ENCODE measurements at places on chromosomes 7 and 10.
A peak's percentile ranks its signal among the peaks of the same experiment; 100 is the strongest.

GRCh38 chr7:100353685-100354330 is 4.1 kb upstream of the PILRB start:
- no peak overlapping the region for H3K4me3 ChIP-seq
- no peak for DNase-seq
- peaks cover 80% of the 10 kb centered on the region for H3K36me3 ChIP-seq
- no peaks in the 10 kb centered on the region for H3K27me3 ChIP-seq
- H3K27ac ChIP-seq, result no peak overlapping the region

DNA sequence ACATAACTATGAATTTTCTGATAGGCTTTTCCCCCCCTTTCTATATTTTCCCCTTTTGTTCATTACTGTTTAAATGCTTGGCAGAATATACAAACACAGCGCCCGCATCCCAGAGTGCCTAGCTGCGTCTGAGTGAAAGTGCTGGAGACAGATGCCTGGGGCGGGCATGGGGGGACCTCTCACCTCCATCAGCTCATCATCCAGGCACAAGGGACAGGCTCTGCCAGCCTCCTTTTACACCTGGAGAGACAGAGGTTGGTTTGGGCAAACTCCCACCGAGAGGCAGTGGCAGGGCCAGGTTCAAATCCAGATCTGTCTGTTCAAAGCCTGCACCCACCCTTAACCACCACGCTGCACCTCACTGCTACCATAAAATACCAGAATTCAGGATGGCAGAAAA is 104.5 kb downstream of the FAM53B start:
- H3K27me3 ChIP-seq, result no peaks in the 10 kb centered on the region
- H3K36me3 ChIP-seq, result peaks cover 3% of the 10 kb centered on the region
- no peak overlapping the region for H3K4me3 ChIP-seq
- no peaks in the 10 kb centered on the region for H3K4me1 ChIP-seq
- DNase-seq, result no peak
- no peak overlapping the region for H3K27ac ChIP-seq

DNA sequence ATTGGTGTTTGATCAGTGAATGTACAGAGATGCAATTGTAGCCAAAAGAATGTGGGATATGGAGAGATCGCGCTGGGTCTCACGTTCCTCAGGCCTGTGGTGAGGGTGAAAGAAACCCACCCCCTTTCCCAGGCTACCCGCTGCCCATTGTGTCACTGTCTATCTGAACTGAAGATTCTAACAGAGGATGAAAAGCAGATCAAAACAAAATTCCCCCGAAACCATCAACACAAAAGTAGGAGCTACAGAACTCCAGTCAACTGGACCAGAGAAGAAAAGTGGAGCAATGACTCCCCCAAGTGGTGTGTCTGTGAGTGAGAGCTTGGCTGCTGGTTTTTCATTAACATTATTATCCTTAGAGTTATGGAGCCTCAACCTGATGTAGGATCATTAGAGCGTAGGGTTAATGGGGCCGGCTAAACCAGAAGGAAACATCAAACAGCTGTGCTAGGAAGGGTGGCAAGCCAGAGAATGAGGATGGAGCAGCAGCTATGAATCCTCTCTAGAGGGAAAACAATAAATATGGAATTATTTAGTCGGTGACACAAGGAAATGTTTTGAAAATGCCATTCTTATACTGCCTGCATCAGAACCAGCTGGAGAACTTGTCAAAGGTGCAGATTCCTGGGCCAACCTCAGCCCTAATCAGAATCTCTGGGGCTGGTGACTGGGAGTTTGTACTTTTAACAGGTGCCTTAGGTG is 38.3 kb downstream of the AKR1B1 start:
- H3K36me3 ChIP-seq, result no peaks in the 10 kb centered on the region
- H3K4me1 ChIP-seq, result peaks cover 50% of the 10 kb centered on the region
- H3K27ac ChIP-seq, result no peak overlapping the region
- no peaks in the 10 kb centered on the region for H3K27me3 ChIP-seq
- H3K4me3 ChIP-seq, result no peak overlapping the region

GRCh38 chr7:104679085-104679484 is 334.9 kb upstream of the KMT2E start:
- H3K27me3 ChIP-seq, result peaks cover 12% of the 10 kb centered on the region
- no peaks in the 10 kb centered on the region for H3K4me1 ChIP-seq
- DNase-seq, result no peak
- no peak overlapping the region for H3K4me3 ChIP-seq
- no peaks in the 10 kb centered on the region for H3K36me3 ChIP-seq

- H3K36me3 ChIP-seq, result no peaks in the 10 kb centered on the region
- no peak for DNase-seq
- H3K4me1 ChIP-seq, result peaks cover 47% of the 10 kb centered on the region
- H3K27me3 ChIP-seq, result no peaks in the 10 kb centered on the region
Observed at GRCh38 chr7:80637911-80638765, at the start of gene CD36. Gene CD36, plus strand, starts transcription at chr7:80638642. Its CDS starts 8,099 bp downstream, at chr7:80646741.

GRCh38 chr10:127148066-127148932 is 48.1 kb downstream of the INSYN2A start:
- no peak for DNase-seq
- no peak overlapping the region for H3K4me3 ChIP-seq
- 0 out of 2 replicates have a peak, but pooled peaks cover 5% of the 10 kb centered on the region for H3K4me1 ChIP-seq
- 0 out of 2 replicates have a peak, but pooled peaks cover 1% of the 10 kb centered on the region for H3K36me3 ChIP-seq
- no peak overlapping the region for H3K27ac ChIP-seq

- no peak overlapping the region for H3K27ac ChIP-seq
- DNase-seq, result no peak
- no peak overlapping the region for H3K4me3 ChIP-seq
- H3K27me3 ChIP-seq, result no peaks in the 10 kb centered on the region
- H3K36me3 ChIP-seq, result no peaks in the 10 kb centered on the region
- peaks cover 19% of the 10 kb centered on the region for H3K4me1 ChIP-seq
Observed at GRCh38 chr7:7662527-7662926, 22.0 kb downstream of the UMAD1 start.

GRCh38 chr7:5702876-5703571 is 78.4 kb downstream of the RNF216 start:
- no peak overlapping the region for H3K4me3 ChIP-seq
- H3K36me3 ChIP-seq, result peaks cover 50% of the 10 kb centered on the region
- H3K27ac ChIP-seq, result no peak overlapping the region
- H3K27me3 ChIP-seq, result no peaks in the 10 kb centered on the region
- no peak for DNase-seq

DNA sequence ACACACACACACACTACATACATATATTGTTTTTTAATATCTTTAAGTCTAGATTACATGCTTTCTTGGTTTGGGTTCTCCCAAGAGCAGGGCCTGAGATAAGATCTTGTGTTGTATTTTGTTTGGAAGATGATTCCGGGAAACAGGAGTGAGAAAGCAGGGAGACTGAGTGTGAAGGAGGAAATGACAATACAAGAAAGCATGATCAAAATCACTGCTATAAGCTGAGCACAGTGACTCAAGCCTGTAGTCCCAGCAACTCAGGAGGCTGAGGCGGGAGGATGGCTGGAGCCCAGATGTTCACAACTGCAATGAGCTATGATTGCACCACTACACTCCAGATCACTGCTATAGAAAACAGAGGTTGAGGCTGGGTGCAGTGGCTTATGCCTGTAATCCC is 267.6 kb downstream of the SKIDA1 start:
- no peak overlapping the region for H3K4me3 ChIP-seq
- no peaks in the 10 kb centered on the region for H3K36me3 ChIP-seq
- H3K4me1 ChIP-seq, result no peaks in the 10 kb centered on the region
- DNase-seq, result no peak
- no peak overlapping the region for H3K27ac ChIP-seq
- H3K27me3 ChIP-seq, result no peaks in the 10 kb centered on the region

DNA sequence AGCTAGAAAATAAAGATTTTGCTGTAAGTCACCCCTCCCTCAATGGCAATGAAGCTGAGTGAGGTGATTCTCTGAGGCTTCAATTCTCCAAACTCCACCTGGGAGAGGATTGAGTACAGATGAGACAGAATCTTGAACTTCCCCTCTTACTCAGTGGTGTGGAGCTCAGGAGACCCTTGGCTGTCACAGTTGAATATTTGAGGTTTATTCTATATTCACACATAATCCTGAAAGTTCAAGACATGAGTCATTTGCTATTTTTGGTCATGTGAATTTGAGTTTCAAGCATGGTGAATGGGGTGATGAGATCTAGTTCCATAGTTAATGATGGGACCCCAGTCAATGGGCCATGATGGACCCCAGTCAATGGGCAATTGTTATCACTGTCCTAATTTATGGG is 13.9 kb upstream of the TECTB start:
- H3K27ac ChIP-seq, result no peak overlapping the region
- no peak for DNase-seq
- H3K4me3 ChIP-seq, result no peak overlapping the region
- H3K27me3 ChIP-seq, result no peaks in the 10 kb centered on the region
- H3K36me3 ChIP-seq, result no peaks in the 10 kb centered on the region

DNA sequence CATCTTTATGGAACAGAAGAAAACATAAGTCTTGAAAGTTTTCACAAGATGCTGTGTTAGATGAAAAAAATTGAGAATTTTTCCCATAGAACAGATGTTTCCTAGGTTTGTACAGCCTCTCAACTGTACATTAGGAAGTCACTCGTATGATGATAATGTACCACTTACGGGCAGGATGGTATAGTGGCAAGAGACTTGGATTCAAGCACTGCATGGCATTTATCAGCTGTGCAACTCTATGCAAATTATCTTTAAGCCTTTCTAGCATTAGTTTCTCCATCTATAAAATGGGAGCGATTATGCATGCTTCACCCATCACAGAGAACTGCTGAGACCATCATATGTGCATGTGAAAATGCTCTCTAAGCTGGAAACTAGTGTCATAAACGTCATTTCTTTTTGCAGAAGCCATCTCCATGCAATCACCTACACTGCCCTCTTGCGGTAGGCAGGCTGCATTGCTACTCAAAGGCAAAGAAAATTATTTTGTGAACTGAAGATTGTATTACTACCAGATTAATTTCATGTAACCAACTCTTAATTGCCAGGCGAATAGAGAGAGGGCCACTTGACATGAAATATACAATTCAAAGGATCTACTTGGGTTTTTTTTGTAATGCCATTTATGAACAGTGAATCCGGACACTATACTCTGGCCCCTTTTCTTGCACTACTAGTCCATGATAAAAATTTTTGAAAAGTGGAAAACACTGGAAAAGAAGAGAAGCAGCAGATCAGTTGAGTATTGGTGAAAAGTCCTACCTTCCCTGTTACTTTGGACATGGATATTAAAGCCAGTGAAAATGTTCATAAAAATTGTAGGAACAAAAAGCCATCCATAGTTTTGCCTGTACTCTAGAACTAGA is 102.3 kb downstream of the JAZF1 start:
- no peak overlapping the region for H3K27ac ChIP-seq
- peaks cover 6% of the 10 kb centered on the region for H3K27me3 ChIP-seq
- DNase-seq, result peak; percentile 24

DNA sequence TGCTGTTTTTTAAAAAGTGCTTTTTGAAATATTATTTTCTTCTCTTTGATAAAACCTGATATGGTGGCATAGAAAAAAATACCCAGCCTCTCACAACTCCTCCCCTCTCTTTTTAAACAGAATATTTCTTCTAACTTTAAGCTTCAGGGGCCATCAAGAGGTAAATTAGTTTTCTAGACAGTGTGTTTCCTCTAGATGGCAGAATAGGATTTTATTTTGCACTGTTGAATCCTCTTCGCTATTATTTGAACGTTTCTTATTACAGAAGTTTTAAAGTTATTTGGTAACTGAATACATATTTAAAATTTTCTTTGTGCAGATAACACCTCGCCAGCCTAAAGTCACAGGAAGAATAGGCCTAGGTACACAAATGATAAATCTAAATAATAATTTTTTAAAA is 30.3 kb downstream of the ARL5B start:
- H3K36me3 ChIP-seq, result no peaks in the 10 kb centered on the region
- H3K4me3 ChIP-seq, result no peak overlapping the region
- DNase-seq, result peak; percentile 24
- peaks cover 11% of the 10 kb centered on the region for H3K4me1 ChIP-seq
